ENCODE measurements at places on chromosomes 2 and 18.
A peak's percentile ranks its signal among the peaks of the same experiment; 100 is the strongest.

DNA sequence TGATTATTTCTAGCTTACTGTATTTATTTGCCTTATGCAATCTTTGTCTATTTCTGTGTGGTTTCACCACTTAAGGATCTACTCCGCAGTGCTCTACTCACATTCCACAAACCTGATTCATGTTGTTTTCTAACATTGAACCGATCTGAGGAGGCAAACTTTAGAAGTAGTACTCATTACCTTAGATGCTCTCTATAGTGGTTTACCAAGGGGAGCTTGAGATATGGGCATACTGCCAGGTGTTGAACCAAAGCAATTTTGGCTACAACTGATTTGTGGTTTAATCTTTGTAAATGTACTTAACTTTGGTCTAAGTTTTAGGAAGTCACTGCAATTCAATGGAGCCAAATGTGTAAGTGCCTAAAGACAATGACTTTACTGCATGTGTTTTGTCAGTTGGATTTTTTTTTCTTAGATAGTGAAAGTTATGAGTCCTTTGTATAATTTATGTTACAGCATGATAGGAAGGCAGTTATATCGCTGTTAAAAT, 50.1 kb downstream of the MAP2 start:
- peak; percentile 78 for DNase-seq

GRCh38 chr2:211724933-211725332, 813.7 kb downstream of the ERBB4 start:
- DNase-seq, result no peak

DNA sequence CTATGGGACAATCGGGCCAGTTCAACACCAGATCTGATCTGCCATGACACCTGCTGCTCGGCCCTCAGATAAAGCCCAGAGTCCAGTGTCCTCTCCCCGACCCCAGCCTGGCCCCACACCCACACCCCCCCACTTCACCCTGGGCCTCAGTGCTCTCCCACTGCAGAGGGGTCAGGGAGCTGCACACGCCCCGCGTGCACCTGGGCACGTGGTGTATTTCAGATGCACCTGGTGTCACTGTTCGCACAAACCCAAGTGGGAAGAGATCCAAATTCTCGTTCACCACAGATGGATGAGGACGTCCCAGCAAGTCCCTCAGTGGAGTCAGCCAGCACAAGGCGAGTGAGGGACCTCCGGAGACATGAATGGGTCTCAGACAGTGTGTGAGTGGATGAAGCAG, 161.3 kb downstream of the RTP5 start:
- DNase-seq, result no peak

DNA sequence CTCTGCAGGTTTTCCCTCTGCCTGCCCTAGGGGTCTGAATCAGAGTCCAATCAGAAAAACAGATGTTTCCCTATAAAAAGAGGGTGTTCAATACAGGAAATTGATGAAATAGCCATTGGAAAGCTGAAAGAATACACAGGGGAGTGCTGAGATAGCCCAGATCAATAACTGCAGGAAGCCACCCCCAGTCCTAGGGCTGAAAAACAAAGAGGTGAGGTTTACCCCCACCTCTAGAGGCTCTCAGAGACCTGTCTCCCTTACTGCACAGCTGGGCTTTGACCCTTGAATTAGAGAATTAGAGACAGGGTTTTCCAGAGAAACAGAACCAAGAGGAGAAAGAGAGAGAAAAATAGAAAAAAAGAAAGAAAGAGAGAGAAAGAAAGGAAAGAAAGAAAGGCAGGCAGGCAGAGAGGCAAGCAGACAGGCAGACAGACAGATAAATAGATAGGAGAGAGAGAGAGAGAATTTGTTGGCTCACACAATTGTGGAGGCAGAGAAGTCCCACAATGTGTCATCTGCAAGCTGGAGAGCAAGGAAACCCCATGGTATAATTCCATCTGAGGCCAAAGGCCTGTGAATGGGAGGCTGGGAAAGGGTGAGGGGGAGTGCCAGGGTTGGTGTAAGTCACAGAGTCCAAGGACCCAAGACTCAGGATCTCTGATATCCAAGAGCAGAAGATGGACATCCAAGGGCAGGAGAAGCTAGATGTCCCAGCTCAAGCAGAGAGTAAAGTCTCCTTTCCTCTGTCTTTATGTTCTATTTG, 18.9 kb upstream of the ME2 start:
- DNase-seq, result no peak

DNA sequence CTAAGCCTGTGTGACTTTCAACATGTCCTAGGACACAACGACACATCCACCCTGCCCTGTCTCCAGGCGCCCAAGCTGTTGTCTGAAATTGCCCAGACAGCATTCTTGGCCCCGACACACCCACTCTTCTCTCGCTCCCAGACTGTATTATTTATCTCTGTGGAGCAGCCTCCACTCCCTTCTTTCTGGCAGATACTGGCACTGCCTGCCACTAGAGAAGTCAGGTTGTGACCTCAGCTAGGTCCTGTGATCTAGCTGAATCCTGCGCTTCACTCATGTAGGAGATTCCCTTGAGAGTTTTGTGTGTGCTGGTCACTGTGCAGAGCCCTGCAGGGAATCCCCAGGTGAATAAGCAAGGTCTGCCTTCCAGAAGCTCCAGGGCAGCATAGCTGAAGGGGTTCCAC, 77.1 kb upstream of the TNP1 start:
- DNase-seq, result no peak
